ENCODE measurements at places on chromosomes 1 and 21.

GRCh38 chr1:109282497-109282951, 421 bp downstream of the PSRC1 start:
- no peak for DNase-seq
- peak overlapping the region; percentile 91 for H3K27ac ChIP-seq
- peaks cover 3% of the 10 kb centered on the region for H3K27me3 ChIP-seq
- H3K36me3 ChIP-seq = peaks cover 25% of the 10 kb centered on the region
- H3K4me3 ChIP-seq = peak overlapping the region; percentile 99
- H3K4me1 ChIP-seq = peaks cover 34% of the 10 kb centered on the region

GRCh38 chr1:218424502-218424901, 79.4 kb downstream of the TGFB2 start:
- H3K4me3 ChIP-seq = no peak overlapping the region
- no peaks in the 10 kb centered on the region for H3K4me1 ChIP-seq
- H3K27me3 ChIP-seq = no peaks in the 10 kb centered on the region
- H3K36me3 ChIP-seq = no peaks in the 10 kb centered on the region
- DNase-seq = no peak

DNA sequence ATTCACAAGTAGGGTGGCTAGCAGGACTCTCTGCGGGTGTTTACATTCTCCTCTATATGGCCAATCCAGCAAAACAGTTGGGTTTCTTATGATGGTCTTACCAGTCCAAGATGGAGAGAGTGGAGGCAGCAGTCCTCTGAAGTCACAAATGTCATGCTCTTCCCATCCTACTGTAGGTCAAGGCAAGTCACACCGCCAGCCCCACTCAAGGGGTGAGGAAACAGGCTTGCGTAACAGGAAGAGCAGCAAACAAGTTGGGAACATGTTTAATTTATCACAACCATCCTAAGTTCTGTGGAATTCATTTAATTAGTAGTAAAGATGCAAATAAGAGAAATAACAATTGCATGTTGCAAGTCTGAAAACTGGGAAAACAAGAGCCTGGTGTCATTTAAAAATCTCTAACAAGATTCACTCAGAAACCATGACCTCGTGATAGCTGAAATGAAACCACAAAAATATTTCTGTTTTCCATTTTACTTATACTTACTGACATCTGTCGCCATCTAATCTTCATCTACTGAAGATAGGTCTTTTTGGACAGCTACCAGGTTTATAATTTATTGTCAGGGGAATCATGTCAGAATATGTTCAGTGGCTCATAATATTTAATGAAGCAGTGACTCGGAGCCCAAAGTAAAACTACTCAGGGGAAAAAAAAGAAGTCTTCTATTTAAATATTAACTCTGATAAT, 349.1 kb upstream of the FMN2 start:
- peaks cover 7% of the 10 kb centered on the region for H3K36me3 ChIP-seq
- H3K4me1 ChIP-seq = peaks cover 16% of the 10 kb centered on the region
- H3K4me3 ChIP-seq = no peak overlapping the region
- no peak for DNase-seq
- H3K27me3 ChIP-seq = no peaks in the 10 kb centered on the region

DNA sequence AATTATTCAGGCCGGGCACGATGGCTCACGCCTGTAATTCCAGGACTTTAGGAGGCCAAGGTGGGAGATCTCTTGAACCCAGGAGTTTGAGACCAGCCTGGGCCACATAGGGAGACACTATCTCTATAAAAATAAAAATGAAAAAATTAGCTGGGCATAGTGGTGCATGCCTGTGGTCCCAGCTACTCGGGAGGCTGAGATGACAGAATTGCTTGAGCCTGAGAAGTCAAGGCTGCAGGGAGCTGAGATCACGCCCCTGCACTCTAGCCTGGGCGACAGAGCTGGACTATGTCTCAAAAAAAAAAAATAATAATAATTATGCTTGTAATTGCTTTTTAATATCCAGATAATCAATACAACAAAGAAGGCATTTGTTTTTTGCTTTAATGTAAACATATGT, 91.3 kb downstream of the RIPK4 start:
- H3K4me1 ChIP-seq = peaks cover 17% of the 10 kb centered on the region
- H3K4me3 ChIP-seq = no peak overlapping the region
- no peak overlapping the region for H3K27ac ChIP-seq
- H3K36me3 ChIP-seq = no peaks in the 10 kb centered on the region
- DNase-seq = no peak

DNA sequence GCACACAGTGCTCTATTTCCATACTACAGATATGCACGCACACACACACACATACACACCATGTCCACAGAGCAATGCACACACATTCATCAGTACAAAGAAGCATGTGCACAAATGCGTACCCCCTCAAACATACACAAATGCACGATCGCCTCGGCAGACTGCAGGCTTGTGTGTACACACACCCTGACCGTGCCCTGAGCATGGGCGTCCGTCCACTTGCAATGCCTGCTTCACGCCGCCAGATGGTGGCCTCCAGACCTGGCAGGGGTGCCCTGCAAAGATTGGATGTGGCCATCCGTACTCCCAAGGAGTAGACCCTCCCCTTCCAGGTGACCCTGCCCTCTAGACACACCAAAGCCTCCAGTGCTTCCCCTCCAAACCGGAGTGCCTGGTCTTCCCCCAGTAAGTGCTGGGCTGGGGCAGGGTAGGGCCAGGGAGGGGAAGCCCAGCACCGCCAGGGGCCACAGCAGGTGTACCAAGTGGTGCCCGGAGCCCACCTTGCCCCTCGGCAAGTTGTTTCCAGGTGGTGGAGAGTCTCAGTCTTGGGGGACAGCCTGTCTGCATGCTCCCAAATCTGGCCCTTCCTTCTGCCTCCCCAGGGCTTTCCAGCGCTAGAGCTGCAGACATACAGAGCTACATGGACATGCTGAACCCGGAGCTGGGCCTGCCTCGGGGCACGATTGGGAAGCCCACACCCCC, 20.6 kb downstream of the ESPN start:
- H3K27me3 ChIP-seq = peaks cover 43% of the 10 kb centered on the region
- H3K4me1 ChIP-seq = peaks cover 19% of the 10 kb centered on the region
- H3K27ac ChIP-seq = no peak overlapping the region
- no peaks in the 10 kb centered on the region for H3K36me3 ChIP-seq

- H3K27me3 ChIP-seq = peaks cover 19% of the 10 kb centered on the region
- peaks cover 30% of the 10 kb centered on the region for H3K4me1 ChIP-seq
- peak within 1 kb of the TSS; percentile 87 for H3K27ac ChIP-seq
- H3K4me3 ChIP-seq = peak within 1 kb of the TSS; percentile 87
- H3K36me3 ChIP-seq = no peaks in the 10 kb centered on the region
These were observed at the start of gene DISC1 for GRCh38 chr1:231626535-231626950. TSS of gene DISC1 (plus strand) at chr1:231626790. CDS start at chr1:231626868, 78 bp downstream.

GRCh38 chr1:109906160-109906838, 4.3 kb upstream of the CSF1 start:
- H3K36me3 ChIP-seq = peaks cover 9% of the 10 kb centered on the region
- H3K27me3 ChIP-seq = no peaks in the 10 kb centered on the region
- DNase-seq = peak; percentile 84
- H3K27ac ChIP-seq = peak overlapping the region; percentile 97
